Fibroblast of lung (primary cell): ENCODE measurements at places on chromosomes 5 and 9.

DNA sequence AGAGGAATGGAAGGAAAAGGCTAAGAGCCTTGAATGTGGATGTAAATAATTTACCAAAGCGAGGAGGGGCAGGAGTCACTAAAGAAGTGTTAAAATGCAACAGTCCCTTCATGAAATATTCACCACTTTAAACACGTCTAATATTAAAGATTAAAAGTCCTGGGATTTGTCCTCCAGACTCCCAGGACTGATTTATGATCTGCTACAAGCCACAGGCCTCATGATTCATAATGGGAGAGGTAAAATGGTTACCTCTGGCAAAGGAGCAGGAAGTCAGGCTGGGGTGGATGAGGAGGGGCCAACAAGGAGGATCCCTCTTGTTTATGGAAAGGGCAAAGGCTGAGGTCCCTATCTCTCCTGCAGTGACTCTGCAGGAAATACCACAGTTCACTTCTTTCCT lies 292.4 kb downstream of the TRIM32 start:
- DNase-seq, result no peak

DNA sequence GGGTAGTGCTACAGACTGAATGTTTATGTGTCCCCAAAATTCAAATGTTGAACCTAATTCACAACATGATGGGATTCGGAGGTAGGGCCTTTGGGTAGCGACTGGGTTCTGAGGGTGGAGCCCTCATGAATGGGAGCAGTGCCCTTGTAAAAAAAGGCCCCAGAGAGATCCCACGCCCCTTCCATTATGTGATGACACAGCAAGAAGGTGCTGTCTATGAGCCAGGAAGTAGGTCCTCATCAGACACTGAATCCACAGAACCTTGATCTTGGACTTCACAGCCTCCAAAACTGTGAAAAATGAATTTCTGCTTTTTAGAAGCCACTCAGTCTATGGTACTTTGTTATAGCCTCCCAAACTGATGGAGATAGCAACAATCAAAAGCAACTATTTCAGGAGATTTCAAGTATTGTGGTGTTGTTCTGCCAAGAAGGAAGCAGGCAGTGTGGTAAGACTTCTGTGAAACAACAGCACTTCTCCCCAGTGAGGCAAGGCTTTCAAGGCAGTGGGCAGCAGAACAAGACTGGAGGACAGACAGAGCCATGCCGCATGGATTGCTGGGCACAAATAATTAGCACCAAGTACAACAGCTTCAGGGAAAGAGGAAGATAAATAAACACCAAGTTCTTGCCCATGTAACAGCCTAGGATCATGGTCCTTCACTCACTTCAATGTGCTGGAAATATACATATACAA lies 76.1 kb downstream of the OR2K2 start:
- DNase-seq, result no peak

GRCh38 chr9:33799928-33800704 lies 4.8 kb downstream of the PRSS3 start:
- no peak for DNase-seq

DNA sequence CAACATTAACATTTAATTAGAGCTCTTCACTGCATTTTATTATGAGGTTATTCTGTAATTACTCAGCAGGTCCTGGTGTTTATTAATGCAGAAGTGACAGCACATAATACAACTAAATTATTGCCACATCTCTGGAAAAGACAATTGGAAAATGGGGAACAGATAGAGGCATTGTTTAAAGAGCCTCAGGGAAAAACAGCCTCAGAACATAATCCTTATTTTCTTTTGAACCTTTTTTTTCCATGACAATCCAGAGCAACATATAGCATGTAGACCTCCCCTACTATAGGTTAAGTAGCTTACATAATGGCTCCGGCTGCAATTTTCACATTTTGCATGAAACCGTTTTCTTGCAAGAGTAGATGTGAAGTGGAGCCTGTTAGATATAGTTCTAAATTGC lies 87.2 kb downstream of the RMI1 start:
- no peak for DNase-seq

- no peak for DNase-seq
Observed at GRCh38 chr5:159911349-159911748, 4.9 kb upstream of the ADRA1B start.

DNA sequence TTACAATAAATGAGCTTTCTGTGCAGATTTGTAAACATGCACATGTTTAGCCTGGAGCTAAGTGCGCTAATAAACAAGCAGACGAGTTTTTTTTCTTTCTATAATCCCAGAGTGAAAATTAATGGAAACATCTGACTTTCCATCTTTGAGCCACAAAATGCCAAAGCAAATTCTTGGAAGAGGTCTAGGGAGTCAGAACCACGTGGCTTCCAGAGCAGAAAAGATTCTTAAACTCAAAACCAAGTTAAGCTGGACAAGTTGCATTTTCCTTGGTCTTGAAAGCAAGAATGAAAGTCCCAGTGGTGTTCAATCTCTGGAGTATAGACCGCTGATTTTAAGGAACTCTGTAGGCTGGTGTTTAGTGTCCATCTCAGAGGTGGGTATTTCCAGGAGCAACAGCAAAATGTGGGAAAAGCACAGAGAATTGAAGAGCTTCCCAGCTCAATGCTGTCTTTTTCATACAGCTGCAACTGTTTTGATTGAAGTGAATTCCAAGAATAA lies 71.4 kb downstream of the MYO10 start:
- peak; percentile 37 for DNase-seq

- no peak for DNase-seq
Observed at GRCh38 chr9:28747351-28747985, 1174.2 kb upstream of the C9orf72 start.

- DNase-seq, result no peak
Observed at GRCh38 chr5:11038772-11039171, 277.7 kb upstream of the DAP start.

DNA sequence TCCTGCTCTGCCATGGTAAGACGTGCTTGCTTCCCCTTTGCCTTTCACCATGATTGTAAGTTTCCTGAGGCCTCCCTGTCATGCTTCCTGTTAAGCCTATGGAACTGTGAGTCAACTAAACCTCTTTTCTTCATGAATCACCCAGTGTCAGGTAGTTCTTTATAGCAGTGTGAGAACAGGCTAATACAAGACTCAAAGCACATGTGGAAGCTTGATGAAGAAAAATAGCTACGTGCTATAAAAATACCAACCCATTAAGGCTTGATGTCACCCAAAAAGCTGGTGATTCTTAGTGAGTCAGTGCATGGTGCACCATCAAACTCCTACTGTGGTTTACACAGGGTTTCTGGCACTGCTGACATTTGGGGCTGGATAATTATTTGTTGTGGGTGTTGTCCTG lies 332.2 kb downstream of the TMEM167A start:
- DNase-seq, result no peak

- DNase-seq, result no peak
Observed at GRCh38 chr9:76181781-76182180, 212.4 kb downstream of the RFK start.

GRCh38 chr5:96952118-96952750 lies 16.4 kb downstream of the LNPEP start:
- DNase-seq, result no peak

- no peak for DNase-seq
Observed at GRCh38 chr5:90475436-90475980, 844 bp downstream of the POLR3G start.

DNA sequence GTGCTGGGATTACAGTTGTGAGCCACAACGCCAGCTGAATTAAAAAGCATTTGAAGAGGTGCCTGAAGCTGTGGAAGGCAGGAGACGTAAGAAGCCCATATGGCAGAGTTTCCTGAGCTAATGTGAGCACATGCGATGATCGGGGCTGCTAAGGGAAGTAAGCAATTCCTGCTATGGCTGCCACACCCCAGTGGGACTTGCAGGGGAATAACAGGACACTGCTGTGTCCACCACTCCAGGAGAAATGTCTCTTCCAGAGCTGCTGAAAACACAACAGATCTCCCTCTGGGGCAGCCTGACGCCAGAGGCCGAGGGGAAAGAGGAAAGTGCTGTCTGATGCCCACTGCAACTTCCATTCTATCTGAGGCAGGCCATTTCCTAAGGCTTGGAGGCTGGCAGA lies 46.2 kb upstream of the ANKRD55 start:
- no peak for DNase-seq

DNA sequence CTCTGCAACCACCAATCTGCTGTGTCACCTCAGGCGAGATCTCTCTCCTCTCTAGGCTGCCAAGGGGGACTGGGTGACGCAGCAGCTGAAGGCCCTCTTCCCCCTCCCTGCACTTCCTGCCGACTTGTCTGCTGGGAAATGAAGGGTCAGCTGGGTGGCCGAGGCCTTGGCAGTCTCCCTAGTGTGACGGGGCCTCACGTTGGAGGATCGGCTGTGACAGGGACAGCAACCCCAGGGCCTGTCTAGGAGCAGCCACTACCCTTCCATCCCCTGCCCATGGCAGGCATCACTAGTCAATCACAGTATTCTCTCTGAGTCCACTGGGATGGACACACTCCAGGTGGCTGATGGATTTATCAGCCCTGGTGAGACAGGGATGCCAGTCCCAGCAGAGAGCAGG lies 107.3 kb upstream of the SARDH start:
- peak; percentile 68 for DNase-seq

DNA sequence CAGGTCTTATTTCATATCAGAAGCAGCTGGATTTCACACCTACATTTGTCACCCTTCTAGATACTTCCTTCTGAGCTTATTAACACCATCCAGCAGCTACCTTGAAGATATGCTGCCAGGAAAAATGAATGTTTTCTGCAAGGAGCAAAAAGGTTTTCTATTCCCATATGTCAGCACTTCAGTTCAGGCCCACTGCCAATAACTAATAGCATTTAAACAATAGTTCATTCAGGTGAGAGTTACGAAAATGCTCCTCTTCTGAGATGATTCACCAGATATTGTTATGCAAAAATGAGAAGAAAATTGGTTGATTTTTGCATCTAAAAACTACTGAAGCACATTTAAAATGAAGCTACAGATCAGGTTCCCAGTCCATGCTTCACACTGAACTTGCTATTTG lies 56.4 kb upstream of the ISL1 start:
- no peak for DNase-seq

- DNase-seq, result peak; percentile 4
Observed at GRCh38 chr9:117120061-117120460, 294.8 kb downstream of the ASTN2 start.

DNA sequence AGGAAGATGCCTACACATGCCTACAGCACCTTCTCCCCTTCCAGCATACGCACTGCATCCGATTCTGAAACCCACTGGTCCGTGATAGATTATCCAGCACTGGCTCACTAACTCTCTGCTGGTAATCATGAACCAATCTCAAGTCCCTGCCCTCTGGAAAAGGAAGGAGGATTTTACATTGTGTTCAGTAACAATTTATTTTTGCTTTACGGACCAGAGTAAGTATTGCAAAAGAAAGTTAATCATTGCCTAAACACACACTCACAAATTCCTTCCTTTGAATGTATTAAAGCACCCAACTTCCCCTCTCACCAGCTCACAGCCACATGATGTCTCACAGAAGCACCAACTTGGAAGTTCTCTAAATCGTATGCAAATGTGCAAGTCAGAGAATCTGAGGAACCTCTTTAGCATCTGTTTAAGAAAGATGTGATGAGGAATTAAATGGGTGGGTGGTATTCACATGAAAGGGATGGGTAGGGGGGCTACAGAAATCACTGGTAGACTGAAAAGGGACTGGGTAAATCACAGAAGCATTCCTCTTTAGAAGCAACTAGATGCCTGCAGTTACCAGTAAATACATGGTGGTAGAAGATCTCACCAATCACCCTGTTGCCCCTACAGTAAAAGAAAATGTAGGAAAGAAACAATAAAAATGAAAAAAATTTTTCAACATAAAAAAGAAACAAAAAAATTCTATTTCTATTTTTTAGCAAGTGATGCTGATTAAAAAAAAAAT lies 8.4 kb downstream of the GNAQ start:
- peak; percentile 80 for DNase-seq

DNA sequence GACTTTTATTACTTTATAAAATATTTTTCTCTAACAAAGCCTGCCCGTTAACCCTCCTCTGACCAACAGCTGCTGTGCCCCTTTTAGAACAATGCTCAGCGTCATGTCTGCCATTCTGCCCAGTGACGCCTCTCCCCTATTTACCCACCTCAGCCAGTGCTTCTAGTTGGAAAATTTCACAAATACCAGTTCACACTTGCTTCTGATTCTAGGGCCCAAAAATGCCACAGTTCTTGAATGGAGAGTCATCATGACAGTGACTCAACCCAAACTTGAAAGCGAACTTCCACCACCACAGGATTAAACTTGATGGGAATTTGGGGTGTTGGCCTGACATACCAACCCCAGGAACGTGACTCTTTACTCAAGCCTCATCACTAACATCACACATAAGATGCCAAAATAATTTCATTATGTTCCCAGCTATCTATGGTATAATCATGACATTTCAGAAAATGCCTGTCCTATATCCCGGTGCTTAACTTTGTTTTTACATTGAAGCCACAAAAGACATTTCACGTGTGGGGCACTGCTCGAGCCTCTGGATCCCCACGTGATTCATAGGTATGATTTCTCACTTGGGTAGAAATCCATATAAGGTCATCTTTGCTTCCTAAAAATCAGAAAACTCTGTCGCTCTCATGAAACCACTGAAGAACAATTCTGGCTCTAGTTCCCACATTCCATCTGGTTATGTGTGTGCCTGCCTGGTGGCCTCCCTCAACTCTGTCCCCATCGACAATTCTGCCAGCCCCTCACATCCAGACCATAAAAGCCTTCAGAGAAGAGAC lies 220.9 kb downstream of the ACTL7B start:
- DNase-seq, result no peak
